ENCODE measurements at places on chromosomes 11 and 22. TPM values are rescaled to one million over a fixed set of nuclear protein-coding genes. Genes with fewer than 3 reads are reported as not detected.

C22orf15 gene
- total RNA-seq = not detected

LRRC10B gene
- not detected for total RNA-seq

APOBEC3G gene
- total RNA-seq = 0.94 TPM

EMID1 gene
- total RNA-seq = 0.41 TPM

OR6T1 gene
- total RNA-seq = not detected

- peaks cover under 1% of the 10 kb centered on the region for H3K27me3 ChIP-seq
- no peak overlapping the region for H3K4me3 ChIP-seq
- no peaks in the 10 kb centered on the region for H3K36me3 ChIP-seq
- no peak overlapping the region for H3K27ac ChIP-seq
- no peaks in the 10 kb centered on the region for H3K4me1 ChIP-seq
- no peak for DNase-seq
Observed at GRCh38 chr11:30342736-30343166, 19.8 kb downstream of the ARL14EP start.

DNA sequence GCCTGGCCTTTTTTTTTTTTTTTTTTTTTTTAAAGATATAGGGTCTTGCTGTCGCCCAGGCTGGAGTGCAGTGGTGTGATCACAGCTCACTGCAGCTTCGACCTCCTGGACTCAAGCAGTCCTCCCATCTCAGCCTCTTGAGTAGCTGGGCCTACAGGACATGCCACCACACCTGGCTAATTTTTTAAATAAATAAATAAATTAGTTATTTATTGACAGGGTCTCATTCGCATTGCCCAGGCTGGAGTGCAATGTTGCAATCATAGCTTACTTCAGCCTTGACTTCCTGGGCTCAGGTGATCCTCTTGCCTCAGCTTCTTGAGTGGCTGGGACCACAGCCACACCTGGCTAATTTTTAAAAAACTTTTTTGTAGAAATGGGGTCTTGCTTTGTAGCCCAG is 10.5 kb downstream of the AP2A2 start:
- no peaks in the 10 kb centered on the region for H3K36me3 ChIP-seq
- peaks cover 48% of the 10 kb centered on the region for H3K4me1 ChIP-seq
- H3K27me3 ChIP-seq = no peaks in the 10 kb centered on the region
- H3K4me3 ChIP-seq = no peak overlapping the region

DNA sequence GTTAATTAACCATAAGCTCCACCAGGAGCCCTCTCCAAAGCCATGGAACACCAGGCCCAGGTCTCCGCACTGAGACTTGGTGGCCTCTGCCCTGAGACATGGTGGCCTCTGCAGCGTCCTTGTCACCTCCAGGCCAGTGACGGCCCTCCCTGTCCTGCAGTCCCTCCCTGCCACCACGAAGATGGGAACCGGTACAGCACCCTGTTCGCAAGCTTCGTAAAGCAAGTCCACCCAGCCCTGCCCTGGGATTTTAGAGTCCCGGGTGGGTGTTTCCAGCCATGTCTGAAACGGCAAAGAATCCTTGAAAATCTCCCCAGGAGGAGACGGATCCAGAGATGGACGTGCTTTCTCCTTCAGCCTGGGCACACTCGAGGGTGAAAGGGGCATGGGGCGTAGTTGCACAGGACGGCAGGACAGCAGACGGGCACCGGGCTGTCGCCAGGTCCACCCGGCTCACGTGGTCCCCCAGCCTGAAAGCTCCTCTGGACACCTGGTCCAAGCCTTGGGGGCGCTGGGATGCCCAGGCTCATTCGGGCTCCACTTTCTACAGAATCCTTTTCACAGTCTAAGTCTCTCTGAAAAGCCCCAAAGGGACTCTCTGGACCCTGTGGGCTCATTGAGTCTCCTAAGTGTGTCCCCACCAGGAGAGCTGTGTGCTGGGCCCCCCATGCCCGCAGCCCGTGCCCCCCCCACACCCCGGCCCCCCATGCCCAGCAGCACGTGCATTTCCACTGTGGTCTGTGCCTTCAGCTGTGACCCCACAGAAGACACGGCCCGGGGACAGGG is 456.2 kb downstream of the BRD1 start:
- no peak overlapping the region for H3K4me3 ChIP-seq
- peak; percentile 77 for DNase-seq
- no peaks in the 10 kb centered on the region for H3K36me3 ChIP-seq
- H3K27ac ChIP-seq = no peak overlapping the region

DNA sequence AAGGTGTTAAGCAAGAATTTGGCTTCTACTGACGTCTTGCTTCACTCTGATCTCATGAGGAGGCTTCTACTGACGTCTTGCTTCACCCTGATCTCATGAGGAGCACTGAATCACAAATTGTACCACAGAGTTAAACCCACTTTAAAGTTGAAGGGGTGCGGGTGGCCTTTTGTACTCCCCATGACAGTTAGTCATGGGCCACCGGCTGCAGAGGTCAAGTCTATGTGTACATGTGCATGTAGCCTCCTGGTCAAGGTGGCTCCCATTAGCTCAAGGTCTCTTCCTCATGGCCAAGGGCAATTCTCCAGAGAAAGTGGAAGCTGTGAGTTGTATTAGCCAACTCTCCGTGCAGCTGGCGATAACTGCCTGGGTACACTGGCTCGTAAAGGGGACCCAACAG is 23.1 kb upstream of the FZD4 start:
- H3K4me1 ChIP-seq = peaks cover 16% of the 10 kb centered on the region
- H3K27me3 ChIP-seq = no peaks in the 10 kb centered on the region
- no peak overlapping the region for H3K4me3 ChIP-seq
- H3K27ac ChIP-seq = no peak overlapping the region
- peaks cover 5% of the 10 kb centered on the region for H3K36me3 ChIP-seq
- no peak for DNase-seq

DNA sequence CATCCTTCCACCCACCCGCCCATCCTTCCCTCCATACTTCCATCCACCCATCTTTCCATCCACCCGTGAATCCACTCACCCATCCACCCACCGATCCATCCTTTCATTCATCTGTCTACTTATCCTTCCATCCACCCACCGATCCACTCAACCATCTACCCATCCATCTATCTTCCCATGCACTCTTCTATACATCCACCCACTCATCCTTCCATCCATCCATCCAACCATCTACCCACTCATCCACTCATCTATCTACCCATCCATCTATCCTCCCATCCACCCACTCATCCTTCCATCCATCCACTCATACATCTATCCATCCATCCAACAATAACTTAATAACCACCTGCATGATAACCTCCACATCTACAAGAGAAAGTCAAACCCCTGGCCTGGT is 47.3 kb downstream of the WNT7B start:
- H3K27ac ChIP-seq = no peak overlapping the region
- H3K4me3 ChIP-seq = no peak overlapping the region
- no peak for DNase-seq
- H3K27me3 ChIP-seq = peaks cover 3% of the 10 kb centered on the region

DNA sequence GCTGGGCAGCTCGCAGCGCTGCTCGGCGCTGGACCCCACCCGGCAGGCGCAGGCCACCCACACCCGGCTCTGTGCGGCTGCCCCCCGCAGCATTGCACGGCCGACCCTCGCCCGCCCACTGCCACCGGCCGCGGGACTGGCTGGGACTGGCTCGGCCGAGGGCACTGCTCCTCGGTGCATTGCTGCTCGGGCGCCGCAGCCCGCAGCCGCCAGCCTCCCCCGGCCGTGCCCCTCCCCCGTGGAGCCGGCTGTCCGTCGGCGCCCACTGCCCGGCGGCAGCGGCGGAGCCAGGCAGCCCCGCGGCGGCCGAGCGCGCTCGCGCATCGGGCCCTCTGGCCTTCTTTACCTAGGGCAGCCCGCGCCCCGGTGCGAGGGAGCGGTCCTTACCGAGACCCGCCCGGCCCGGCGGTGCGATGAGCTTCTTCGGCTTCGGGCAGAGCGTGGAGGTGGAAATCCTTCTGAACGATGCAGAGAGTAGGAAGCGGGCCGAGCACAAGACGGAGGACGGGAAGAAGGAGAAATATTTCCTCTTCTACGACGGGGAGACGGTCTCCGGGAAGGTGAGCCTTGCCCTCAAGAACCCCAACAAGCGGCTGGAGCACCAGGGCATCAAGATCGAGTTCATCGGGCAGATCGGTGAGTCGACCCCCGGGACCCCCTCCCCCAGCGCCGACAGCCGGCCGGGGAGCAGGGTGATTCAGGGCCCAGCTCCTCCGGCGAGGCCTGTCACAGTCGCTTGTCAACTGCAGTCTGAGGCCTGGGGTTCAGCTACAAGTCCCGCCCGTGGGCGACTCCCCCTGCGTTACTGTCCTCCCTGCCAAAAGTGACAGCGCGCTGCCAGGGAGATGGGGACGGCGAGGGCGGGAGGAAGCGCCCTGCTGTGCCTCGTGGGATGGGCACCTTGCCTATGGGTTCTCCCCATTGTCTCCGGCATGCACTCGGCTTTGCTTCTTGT is 516 bp downstream of the VPS26B start:
- H3K36me3 ChIP-seq = peaks cover 3% of the 10 kb centered on the region
- peak overlapping the region; percentile 80 for H3K27ac ChIP-seq
- H3K27me3 ChIP-seq = no peaks in the 10 kb centered on the region
- H3K4me1 ChIP-seq = peaks cover 52% of the 10 kb centered on the region
- H3K4me3 ChIP-seq = peak overlapping the region; percentile 93
- no peak for DNase-seq

- H3K27ac ChIP-seq = peak overlapping the region; percentile 37
- H3K4me1 ChIP-seq = peaks cover 85% of the 10 kb centered on the region
- H3K36me3 ChIP-seq = peaks cover 55% of the 10 kb centered on the region
- H3K4me3 ChIP-seq = no peak overlapping the region
Observed at GRCh38 chr11:36450110-36450572, 59.9 kb downstream of the TRAF6 start.

- no peaks in the 10 kb centered on the region for H3K36me3 ChIP-seq
- no peak overlapping the region for H3K4me3 ChIP-seq
- H3K27me3 ChIP-seq = no peaks in the 10 kb centered on the region
- no peak overlapping the region for H3K27ac ChIP-seq
Observed at GRCh38 chr11:90874986-90875385, 652.1 kb upstream of the CHORDC1 start.

DNA sequence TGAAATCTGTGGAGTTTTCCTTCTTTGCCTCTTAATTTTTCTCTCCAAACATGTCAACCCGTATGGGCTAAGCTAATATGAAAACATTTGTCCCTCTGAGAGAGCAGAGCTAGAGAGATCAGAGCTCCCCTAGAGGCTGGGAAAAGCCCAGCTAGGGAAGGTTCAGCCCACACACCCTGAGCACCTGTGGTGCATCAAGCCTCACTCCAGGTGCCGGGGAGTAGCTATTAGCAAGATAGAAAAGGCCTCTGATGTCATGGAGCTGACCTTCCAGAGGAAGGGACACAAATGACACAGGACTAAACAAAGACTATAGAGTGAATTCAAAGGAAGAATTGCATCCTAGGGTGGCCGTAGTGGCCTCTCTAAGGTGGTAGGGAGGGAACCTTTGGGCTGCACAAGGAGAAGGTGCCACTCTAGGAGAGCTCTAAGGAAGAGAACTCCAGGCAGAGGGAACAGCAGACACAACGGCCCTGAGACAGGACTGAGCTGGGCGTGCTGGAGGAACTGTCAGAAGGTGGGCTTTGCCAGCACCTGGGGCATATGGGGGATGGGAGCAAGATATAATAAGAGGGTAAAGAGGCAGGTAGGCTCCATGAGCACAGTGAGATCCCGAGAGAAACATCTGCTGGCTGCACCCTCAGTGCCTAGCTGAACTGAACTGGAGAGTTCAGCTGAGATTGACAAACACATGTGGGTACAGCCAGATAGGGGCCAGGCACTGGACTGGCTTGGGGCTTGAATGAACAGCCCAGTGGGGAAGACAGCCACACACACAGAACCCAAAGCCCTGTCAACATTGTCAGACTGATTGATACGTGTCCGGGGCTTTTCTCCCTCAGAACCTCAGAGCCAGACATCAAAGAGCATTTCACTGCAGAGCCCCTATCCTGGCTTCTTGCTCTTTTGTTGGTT is 65.5 kb upstream of the DRD2 start:
- H3K4me3 ChIP-seq = no peak overlapping the region
- DNase-seq = no peak
- no peaks in the 10 kb centered on the region for H3K36me3 ChIP-seq
- no peak overlapping the region for H3K27ac ChIP-seq
- H3K4me1 ChIP-seq = no peaks in the 10 kb centered on the region

- peak; percentile 87 for DNase-seq
- no peak overlapping the region for H3K4me3 ChIP-seq
- H3K27me3 ChIP-seq = no peaks in the 10 kb centered on the region
- peaks cover 43% of the 10 kb centered on the region for H3K4me1 ChIP-seq
- H3K36me3 ChIP-seq = no peaks in the 10 kb centered on the region
- H3K27ac ChIP-seq = no peak overlapping the region
Observed at GRCh38 chr22:46618667-46619066, 1.5 kb upstream of the GRAMD4 start.

- no peaks in the 10 kb centered on the region for H3K36me3 ChIP-seq
- H3K27ac ChIP-seq = no peak overlapping the region
- H3K27me3 ChIP-seq = no peaks in the 10 kb centered on the region
- H3K4me3 ChIP-seq = no peak overlapping the region
Observed at GRCh38 chr11:64831411-64831891, 13.0 kb downstream of the CDC42BPG start.

GRCh38 chr11:120149246-120149645 is 11.3 kb upstream of the TRIM29 start:
- H3K27ac ChIP-seq = no peak overlapping the region
- DNase-seq = no peak
- H3K36me3 ChIP-seq = peaks cover 6% of the 10 kb centered on the region
- H3K4me1 ChIP-seq = no peaks in the 10 kb centered on the region
- H3K27me3 ChIP-seq = peaks cover 70% of the 10 kb centered on the region

- H3K4me1 ChIP-seq = no peaks in the 10 kb centered on the region
- no peaks in the 10 kb centered on the region for H3K36me3 ChIP-seq
- DNase-seq = no peak
- H3K27ac ChIP-seq = no peak overlapping the region
Observed at GRCh38 chr11:37104380-37104779, 506.3 kb upstream of the RAG2 start.

DNA sequence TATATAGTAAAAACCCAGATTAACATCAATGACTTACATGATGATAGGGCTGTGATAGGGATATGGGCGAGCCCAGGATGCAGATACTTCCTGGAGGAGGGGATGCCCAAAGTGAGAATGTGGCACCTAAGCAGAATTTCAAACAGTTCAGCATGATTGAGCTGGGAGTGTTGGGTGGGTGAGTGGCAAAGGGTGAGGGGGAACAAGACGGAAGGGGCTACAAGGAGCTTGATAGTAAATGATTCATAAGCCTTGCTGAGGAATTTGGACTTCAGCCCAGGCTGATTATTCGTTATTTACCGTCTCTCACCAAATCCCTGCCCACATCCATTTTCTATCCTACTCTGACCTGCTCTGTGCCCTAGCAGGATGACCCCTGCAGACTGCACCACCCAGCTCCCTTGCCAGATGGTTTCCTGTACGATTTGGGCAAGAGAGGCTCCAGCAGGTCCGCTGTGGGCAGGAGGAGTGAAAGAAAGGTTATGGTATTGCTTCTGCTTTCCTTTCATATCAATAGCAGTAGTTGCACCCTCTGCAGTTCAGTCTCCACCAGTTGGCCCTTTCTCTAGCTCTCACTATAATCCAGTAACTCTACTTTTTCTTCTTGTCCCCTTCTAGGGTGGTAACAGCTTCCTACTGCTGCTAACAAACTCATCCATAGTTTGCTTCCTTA is 30.3 kb upstream of the SIK2 start:
- H3K36me3 ChIP-seq = no peaks in the 10 kb centered on the region
- H3K27me3 ChIP-seq = no peaks in the 10 kb centered on the region
- no peak for DNase-seq
- H3K4me1 ChIP-seq = peaks cover 11% of the 10 kb centered on the region
- H3K27ac ChIP-seq = no peak overlapping the region
- no peak overlapping the region for H3K4me3 ChIP-seq
